SK-MEL-5 (cell line): ENCODE measurements at places on chromosomes 13 and 19. TPM values are rescaled to one million over a fixed set of nuclear protein-coding genes. Genes with fewer than 3 reads are reported as not detected.

DNA sequence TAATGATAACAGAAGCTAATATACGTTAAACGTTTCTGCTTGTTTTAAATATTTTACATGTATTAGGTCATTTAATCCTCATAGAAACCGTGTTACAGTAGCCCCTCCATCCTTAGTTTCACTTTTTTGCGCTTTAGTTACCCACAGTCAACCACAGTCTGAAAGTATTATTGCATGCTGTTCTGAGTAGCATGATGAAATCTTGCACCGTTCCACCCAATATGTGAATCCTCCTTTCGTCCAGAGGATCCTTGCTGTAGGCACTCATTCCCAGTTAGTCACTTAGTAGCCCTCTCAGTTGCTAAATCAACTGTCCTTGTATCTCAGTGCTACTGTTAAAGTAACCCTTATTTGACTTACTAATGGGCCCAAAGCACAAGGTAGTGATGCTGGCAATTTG lies 257.8 kb downstream of the ENOX1 start:
- peak; percentile 47 for DNase-seq

The MED25 gene
- 7.8 and 8.2 TPM in 2 replicates for total RNA-seq

The MYO16 gene
- total RNA-seq: 0.18 and 0.19 TPM in 2 replicates

The ETV2 gene
- 0.40 TPM in 1 of 2 replicates, not detected in the other for total RNA-seq

The C19orf18 gene
- not detected in 2 replicates for total RNA-seq

DNA sequence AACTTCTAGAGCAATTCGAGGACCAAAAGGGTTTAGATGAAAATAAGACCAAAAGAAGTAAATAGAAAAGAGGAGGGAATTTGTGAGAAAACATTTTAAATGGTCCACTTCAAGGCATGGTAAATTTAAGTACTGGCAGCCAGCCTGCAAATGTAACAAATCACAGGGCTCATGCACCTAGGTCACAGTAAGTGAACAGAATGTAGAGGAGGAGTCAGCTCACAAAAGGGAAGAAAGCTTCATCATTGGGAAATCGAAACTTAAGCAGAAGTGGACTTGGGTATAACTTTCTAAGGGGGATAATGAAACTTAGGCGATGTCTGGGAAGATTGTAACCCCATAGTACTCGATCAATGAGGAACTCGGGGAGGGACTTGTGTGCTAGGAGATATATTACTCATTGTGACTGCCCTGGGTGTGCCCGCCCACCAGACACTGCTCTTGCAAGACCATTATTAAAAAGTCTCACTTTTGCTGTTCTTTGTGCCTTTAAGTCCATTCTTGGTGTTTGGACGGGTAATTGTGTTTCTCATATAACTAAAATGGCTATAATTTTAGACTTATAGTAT lies 1053.6 kb upstream of the MIR17HG start:
- no peak for DNase-seq

The POLR1G gene
- total RNA-seq: 19.3 and 20.2 TPM in 2 replicates

DNA sequence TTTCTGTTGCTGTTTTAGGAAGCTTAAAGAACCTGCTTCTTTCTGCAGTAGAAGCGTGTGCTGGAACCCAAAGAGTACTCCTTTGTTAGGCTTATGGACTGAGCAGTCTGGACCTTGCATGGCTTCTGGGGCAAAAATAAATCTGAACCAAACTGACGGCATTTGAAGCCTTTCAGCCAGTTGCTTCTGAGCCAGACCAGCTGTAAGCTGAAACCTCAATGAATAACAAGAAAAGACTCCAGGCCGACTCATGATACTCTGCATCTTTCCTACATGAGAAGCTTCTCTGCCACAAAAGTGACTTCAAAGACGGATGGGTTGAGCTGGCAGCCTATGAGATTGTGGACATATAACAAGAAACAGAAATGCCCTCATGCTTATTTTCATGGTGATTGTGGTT lies 103.1 kb downstream of the TNFRSF19 start:
- DNase-seq: no peak

- no peak for DNase-seq
These were observed 913 bp downstream of the MZF1 start for GRCh38 chr19:58572026-58572817.

DNA sequence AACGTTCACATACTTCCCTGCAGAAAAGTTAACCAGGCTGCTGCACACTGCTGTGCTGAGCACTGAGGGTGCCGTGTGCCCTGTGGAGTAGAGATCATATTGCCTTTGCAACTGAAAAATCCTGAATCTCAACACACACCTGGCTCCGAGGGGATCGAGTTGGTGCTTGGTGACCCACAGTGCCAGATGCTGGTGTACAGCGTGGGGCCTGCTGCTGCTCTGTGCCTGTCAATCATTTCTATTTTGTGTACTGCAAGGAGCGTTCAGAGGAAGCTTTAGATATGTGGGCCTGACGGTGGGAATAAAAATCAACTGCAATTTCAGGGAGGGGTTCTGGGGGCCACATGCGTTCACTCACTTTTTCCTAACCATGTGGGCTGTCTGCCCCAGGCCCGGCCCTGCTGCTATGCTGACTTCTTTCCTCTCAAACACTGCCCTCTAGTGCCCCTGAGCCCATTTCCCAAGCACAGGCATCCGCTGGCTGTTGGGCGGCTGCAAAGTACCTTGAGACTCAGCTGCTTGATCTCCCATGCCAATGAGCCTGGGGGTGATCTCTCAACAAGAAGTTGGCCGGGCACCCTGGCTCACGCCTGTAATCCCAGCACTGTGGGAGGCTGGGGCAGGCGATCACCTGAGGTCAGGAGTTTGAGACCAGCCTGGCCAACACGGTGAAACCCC lies 9.7 kb upstream of the LENG8 start:
- DNase-seq: peak; percentile 79

GRCh38 chr13:80444240-80445015 lies 103.5 kb upstream of the SPRY2 start:
- DNase-seq: no peak

The SLC10A2 gene
- not detected in 2 replicates for total RNA-seq

The LIM2 gene
- not detected in 2 replicates for total RNA-seq

DNA sequence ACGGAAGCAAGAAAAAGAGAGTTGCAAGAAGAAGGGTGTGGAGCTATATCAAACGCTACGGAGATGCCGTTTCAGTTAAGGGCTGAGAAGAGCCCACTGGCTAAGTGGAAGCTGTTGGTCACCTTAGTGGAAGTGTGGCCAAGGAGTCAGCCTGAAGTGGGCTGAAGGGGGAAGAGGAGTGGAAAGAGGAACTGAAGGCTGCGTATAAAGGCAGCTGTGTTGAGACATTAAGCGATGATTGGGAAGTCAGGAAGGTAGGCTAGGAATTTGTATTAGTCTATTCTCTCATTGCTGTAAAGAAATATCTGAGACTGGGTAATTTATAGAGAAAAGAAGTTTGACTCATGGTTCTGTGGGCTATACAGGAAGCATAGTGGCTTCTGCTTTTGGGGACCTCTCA lies 14.1 kb upstream of the FRY start:
- no peak for DNase-seq

DNA sequence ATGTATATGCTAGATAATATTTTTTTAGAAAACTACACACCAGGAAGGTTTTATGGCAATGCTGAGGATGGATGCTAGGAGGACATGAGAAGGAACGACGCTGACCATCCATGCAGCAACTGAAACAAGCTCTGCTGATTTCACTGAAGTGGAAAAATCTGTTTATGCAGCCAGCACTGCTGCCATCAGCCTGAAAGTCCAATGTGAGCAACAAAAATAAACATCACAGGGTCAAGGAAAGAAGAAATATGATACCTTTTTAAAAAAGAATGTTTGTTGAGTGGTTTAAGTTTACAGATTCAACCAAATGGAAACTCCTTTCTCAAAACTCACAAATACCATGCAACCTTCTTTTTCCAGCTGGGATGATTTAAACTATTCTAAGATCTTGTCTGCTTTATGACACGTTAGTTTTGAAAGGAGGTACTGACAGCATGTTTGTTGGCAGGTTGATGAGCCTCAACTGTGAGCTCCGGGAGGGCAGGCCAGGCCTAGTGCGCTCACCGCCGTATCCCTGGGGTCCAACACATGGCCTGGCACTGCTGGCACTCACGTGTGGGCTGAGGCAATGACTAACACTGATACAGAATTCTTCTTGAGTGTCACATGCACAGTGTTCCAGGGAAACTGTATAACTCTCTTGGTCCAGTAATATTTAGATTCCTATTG lies 46.8 kb downstream of the LATS2 start:
- peak; percentile 23 for DNase-seq
